ENCODE measurements at places on chromosomes 2 and 18. TPM values are rescaled to one million over a fixed set of nuclear protein-coding genes. Genes with fewer than 3 reads are reported as not detected.

ZNF385B gene
- total RNA-seq, result 0.77 TPM

DNA sequence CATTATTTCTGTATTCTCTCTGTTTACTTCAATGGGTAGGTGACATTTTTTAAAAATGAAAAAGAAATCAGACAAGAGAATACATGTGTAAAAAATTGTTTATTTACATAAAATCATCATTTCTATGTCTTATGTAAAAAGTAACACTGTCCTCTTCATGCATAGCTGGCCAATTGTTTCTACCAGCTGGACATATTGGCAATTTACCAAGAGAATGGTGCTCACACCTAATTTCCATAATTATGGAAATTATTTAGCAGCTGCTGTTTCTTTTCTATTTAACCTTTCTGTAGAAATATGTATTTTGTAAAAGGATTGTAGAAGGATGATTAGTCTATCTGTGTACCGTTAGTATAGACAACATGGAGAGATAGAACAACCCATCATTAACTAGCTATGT, 791.9 kb downstream of the TRIB2 start:
- no peak overlapping the region for H3K4me3 ChIP-seq
- H3K27ac ChIP-seq, result no peak overlapping the region

DNA sequence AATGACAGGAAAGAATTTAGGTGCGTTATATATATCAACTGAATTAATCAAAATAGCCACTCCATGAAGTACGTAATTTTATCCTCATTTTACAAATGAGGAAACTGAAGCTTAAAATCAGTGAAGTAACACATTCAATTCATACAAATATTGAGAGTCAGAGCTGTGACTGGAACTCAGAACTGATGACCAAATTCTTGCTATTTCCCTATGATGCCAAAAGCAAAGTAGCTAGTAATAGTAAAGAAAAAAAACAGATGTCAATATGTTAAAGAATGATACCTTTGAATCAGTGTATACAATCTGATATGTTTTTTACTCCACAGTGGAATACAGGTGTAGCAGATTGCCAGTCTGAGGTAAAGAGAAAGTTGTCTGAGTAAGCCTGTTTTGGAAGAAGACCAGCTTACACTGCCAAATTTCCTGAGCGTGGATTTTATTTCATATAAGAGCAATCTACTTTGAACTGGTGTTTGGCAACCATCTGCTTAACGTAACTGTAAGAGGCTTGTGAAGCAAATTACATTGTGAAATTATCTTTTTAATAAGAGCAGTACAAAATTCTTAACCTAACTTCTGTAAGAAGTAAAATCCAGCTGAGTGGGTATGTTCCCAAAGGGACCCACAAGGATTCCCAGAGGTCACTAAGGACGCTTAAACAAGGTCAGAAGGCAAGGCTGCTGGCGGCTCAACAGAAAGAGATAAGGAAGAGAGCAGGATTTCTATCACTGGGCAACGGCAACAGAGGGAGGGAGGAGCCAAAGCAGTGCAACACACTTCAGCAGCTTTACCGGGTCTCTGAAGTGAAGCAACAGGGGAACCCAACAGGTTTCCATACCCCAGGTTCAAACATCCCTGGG, 85.6 kb downstream of the IKZF2 start:
- H3K27me3 ChIP-seq, result no peaks in the 10 kb centered on the region
- H3K27ac ChIP-seq, result no peak overlapping the region
- no peaks in the 10 kb centered on the region for H3K36me3 ChIP-seq
- H3K4me3 ChIP-seq, result no peak overlapping the region

LRRTM1 gene
- not detected for total RNA-seq

CTLA4 gene
- not detected for total RNA-seq

DNA sequence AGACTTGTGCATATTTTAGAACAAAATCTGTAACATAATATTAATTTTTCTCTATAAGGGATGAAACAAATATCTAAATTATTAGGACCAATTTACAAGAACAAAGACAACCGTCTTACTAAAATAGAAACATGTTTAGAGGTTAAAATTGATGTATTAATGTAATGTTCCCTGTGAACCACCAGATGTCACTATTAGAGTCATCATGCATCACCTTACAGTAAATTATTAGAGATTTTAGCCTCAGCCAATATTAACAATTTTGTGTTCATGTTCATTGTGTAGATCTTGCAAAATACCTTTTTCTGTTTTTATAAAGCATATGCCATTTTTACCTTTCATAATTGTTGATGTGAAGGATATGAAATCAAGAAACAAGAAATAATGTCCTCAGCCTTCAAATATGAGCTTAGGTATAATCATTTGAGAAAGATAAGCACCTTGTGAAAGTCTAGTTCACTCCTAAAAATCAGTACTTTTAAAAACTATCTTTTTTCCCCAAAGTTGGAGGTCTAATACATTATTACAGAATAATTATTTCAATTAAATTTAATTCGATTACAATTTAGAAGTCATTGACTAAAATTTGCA, 344.3 kb upstream of the KCNH7 start:
- no peak for DNase-seq
- H3K4me1 ChIP-seq, result no peaks in the 10 kb centered on the region
- no peaks in the 10 kb centered on the region for H3K36me3 ChIP-seq
- H3K27me3 ChIP-seq, result no peaks in the 10 kb centered on the region
- no peak overlapping the region for H3K4me3 ChIP-seq

PKDCC gene
- 339 TPM for total RNA-seq

DNA sequence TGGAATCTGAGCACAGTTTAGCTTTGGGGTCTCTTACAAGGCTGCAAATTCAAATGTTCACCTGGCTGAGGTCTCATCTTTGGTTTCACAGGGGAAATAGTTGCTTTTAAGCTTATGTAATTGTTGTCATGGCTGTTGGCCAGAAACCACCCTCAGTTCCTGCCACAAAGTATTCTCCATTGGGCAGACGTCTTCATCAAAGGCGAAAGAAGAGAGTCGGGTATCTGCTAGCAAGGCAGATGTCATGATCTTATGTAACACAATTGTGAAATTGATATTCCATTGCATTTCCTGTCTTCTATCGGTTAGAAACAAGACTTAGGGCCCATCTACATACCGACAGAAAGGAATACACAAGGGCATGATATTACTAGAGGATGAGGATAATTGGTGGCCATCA, 816.2 kb downstream of the MBD2 start:
- no peaks in the 10 kb centered on the region for H3K4me1 ChIP-seq
- no peaks in the 10 kb centered on the region for H3K36me3 ChIP-seq
- H3K4me3 ChIP-seq, result no peak overlapping the region
- H3K27me3 ChIP-seq, result no peaks in the 10 kb centered on the region
- no peak overlapping the region for H3K27ac ChIP-seq

- no peak for DNase-seq
- no peaks in the 10 kb centered on the region for H3K36me3 ChIP-seq
- H3K27ac ChIP-seq, result no peak overlapping the region
- no peak overlapping the region for H3K4me3 ChIP-seq
- peaks cover 8% of the 10 kb centered on the region for H3K4me1 ChIP-seq
These were observed 263.6 kb downstream of the DYSF start for GRCh38 chr2:71716697-71717624.

DNA sequence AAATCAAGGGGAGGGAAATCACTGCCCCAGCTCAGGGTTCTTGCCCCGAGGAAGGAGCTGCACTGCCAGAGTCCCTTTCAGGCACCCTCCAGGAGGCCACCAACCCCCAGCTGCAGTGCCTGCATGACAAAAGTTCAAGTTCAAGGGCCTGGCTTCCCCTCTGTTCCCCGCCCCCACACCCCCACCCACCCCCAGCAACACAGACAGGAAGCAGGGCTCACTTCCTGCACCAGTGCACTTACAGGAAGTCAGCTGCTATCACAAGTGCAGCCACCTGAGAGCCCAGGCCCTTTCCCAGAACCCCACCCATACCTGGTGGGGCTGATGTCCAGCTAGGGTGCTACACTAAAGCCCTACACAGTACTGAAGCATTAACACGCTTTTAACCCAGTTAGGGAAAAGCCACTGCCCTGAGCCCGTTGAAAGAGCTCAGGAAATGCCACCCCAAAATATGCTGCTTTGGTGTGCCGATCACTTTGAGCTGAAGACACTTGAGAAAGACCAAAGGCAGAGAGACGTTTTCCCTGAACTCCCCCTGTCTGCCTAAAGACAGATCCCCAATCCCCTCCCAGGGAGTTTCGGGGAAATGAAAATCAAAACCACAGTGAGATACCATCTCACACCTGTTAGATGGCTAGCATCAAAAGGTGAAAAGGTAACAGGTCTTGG, 109.9 kb upstream of the CAB39 start:
- H3K27me3 ChIP-seq, result no peaks in the 10 kb centered on the region
- H3K27ac ChIP-seq, result no peak overlapping the region
- H3K36me3 ChIP-seq, result no peaks in the 10 kb centered on the region
- no peak for DNase-seq
- H3K4me1 ChIP-seq, result no peaks in the 10 kb centered on the region

DNA sequence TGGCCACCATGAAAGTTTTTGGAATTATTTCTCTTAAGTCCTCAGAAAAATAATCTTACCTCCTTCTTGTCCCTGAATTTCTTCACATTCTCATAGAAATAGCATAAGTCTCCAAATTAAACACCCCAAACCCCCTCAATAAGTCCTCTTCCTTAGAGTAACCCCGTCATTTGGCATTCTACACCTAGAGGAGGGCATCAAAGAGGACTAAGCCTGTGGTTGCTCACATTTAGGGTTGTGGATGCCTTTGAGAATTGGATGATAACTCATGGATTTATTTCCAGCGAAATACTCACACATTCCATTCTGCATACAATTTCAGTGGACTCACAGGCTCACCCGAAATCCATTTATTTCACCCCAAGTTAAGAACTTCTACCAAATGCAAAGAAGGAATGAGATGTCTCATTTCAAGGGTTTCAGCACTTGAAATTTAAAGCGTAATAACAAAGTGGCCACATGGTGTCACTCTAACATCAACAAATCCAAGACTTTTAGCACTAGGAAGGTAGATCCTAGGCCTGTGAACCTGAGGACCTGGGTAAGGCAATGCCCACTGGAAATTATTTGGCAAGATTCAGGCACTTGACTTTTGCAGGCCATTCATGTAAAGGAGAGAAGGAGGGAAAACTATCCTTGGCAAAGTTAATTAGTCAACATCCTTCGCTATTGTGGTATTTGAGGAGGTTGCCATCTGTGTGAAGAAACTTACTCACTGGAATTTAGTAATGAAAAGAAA, 24.6 kb downstream of the DYTN start:
- no peaks in the 10 kb centered on the region for H3K36me3 ChIP-seq
- H3K4me3 ChIP-seq, result no peak overlapping the region
- H3K4me1 ChIP-seq, result no peaks in the 10 kb centered on the region
- peak; percentile 62 for DNase-seq

GRCh38 chr2:224060783-224061482, 21.8 kb upstream of the SERPINE2 start:
- no peaks in the 10 kb centered on the region for H3K36me3 ChIP-seq
- DNase-seq, result no peak
- no peaks in the 10 kb centered on the region for H3K4me1 ChIP-seq
- no peak overlapping the region for H3K4me3 ChIP-seq

GRCh38 chr2:9191041-9191481, 15.6 kb upstream of the ASAP2 start:
- no peaks in the 10 kb centered on the region for H3K36me3 ChIP-seq
- H3K4me3 ChIP-seq, result no peak overlapping the region
- H3K27me3 ChIP-seq, result no peaks in the 10 kb centered on the region
- no peak overlapping the region for H3K27ac ChIP-seq

GRCh38 chr2:200703127-200703925, 108.4 kb upstream of the BZW1 start:
- peak; percentile 60 for DNase-seq
- H3K36me3 ChIP-seq, result no peaks in the 10 kb centered on the region
- H3K27me3 ChIP-seq, result no peaks in the 10 kb centered on the region
- H3K27ac ChIP-seq, result no peak overlapping the region
- no peak overlapping the region for H3K4me3 ChIP-seq
- no peaks in the 10 kb centered on the region for H3K4me1 ChIP-seq

DNA sequence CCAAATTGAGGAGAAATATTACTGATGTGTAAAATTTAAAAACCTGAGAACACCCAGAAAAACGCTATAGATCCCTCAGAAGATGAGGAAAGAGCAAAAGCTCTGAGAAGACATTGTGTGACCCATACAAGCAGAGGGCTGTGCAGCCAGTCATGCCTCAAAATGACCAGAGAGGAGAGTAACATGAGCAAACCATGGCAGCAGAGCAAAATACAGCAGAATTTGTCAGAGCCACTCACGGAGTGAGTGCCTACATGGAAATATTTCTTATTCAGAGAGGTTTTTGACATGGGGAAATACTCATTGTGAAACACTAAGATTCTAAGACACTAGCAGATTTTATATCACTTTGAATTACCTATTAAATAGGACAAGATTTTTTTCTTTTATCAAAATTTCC, 96.8 kb upstream of the DNAJC10 start:
- no peak overlapping the region for H3K27ac ChIP-seq
- DNase-seq, result no peak
- no peak overlapping the region for H3K4me3 ChIP-seq
- H3K27me3 ChIP-seq, result no peaks in the 10 kb centered on the region
- peaks cover 20% of the 10 kb centered on the region for H3K4me1 ChIP-seq

- peaks cover 6% of the 10 kb centered on the region for H3K4me1 ChIP-seq
- no peaks in the 10 kb centered on the region for H3K36me3 ChIP-seq
- no peaks in the 10 kb centered on the region for H3K27me3 ChIP-seq
- no peak overlapping the region for H3K4me3 ChIP-seq
- DNase-seq, result no peak
These were observed 20.1 kb downstream of the ANKRD12 start for GRCh38 chr18:9156604-9157249.

DNA sequence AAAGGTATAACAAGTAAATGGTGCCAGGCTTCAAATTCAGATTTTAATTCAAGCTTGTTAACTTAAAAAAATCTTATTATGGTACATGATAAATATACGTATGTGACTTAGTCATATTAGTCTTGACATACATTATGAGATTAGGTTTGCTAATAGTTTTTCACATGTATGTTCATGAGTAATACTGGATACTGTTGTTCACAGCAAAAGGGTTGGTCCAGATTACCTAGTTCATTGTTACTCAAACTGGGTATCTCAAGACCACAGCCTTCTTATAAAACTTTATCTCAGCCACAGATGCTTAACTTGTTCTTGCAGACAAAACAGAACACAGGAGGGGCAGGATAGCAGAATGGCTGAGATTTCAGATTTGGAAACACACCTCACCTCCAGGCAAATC, 26.8 kb downstream of the VPS4B start:
- no peak overlapping the region for H3K27ac ChIP-seq
- H3K4me1 ChIP-seq, result no peaks in the 10 kb centered on the region
- no peaks in the 10 kb centered on the region for H3K27me3 ChIP-seq
- H3K36me3 ChIP-seq, result no peaks in the 10 kb centered on the region

- H3K27me3 ChIP-seq, result no peaks in the 10 kb centered on the region
- DNase-seq, result no peak
- no peaks in the 10 kb centered on the region for H3K4me1 ChIP-seq
- no peak overlapping the region for H3K27ac ChIP-seq
These were observed 162.7 kb upstream of the NT5C1B start for GRCh38 chr2:18752022-18752493.
